ENCODE measurements at places on chromosomes 4 and X.

- DNase-seq, result peak; percentile 30
These were observed 665.6 kb upstream of the CPEB2 start for GRCh38 chr4:14336656-14337055.

DNA sequence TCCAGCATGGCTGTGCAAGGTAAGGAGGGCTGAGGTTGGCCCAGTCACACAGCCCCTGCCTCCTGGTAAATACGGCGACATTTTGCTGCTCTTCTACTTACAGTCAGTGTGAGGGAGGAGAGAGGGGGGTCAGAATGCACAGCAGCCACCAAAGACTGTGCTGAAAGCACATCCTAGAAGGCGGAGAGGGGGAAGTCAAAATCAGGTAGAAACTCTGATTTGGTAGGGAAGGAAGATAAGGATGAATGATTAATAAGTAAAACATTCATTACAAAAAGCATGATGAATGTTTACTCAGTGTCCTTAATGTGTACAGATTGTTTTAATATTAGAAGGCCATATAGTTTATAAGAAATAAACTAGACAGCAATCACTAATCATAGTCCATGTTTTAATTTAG is 57.5 kb downstream of the ADD1 start:
- no peak for DNase-seq

DNA sequence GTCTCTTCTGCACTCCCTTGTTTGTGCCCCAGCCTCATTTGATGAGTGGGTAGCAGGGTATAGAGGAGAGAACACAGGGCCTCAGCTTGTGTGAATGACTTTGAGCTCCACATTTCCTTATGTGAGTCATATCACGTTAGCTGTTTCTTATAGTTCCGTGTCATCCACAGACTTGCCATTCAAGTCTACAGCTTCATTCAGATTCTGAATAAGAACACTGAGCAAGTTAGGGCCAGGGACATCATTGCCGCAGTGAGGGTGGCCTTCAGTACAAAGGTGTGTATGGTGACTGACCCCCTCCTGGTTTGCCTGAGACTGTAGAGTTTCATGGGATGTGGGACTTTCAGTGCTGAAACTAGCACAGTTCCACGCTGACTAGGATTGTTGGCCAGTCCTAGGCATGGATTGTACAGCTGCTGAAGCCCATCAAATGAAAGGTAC is 23.6 kb downstream of the KLF3 start:
- DNase-seq, result no peak

- DNase-seq, result no peak
These were observed 2.8 kb downstream of the FIP1L1 start for GRCh38 chr4:53380221-53380620.

GRCh38 chrX:23999671-24000070 is 27.3 kb downstream of the KLHL15 start:
- no peak for DNase-seq

GRCh38 chr4:182507805-182508204 is 264.6 kb downstream of the TENM3 start:
- no peak for DNase-seq

GRCh38 chr4:155608225-155608885 is 58.3 kb upstream of the GUCY1A1 start:
- DNase-seq, result no peak

- DNase-seq, result no peak
These were observed 124.4 kb downstream of the TMA16 start for GRCh38 chr4:163618845-163619244.

DNA sequence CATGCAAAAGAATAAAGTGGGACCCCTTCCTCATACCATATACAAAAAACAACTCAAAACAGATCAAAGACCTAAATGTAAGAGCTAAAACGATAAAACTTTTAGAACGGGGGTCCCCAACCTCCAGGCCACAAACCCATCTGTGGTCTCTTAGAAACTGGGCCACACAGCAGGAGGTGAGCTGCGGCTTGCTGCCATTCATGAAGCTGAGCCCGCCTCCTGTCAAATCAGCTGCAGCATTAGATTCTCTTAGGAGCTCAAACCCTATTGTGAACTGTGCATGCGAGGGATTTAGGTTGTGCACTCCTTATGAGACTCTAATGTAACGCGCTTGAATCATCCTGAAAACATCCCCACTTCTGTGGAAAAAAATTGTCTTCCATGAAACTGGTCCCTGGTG is 7.0 kb upstream of the GATA1 start:
- no peak for DNase-seq

- DNase-seq, result no peak
These were observed 100.2 kb upstream of the GRIA3 start for GRCh38 chrX:123083924-123084323.

- no peak for DNase-seq
These were observed 108.3 kb upstream of the SLC4A4 start for GRCh38 chr4:71230271-71231128.

DNA sequence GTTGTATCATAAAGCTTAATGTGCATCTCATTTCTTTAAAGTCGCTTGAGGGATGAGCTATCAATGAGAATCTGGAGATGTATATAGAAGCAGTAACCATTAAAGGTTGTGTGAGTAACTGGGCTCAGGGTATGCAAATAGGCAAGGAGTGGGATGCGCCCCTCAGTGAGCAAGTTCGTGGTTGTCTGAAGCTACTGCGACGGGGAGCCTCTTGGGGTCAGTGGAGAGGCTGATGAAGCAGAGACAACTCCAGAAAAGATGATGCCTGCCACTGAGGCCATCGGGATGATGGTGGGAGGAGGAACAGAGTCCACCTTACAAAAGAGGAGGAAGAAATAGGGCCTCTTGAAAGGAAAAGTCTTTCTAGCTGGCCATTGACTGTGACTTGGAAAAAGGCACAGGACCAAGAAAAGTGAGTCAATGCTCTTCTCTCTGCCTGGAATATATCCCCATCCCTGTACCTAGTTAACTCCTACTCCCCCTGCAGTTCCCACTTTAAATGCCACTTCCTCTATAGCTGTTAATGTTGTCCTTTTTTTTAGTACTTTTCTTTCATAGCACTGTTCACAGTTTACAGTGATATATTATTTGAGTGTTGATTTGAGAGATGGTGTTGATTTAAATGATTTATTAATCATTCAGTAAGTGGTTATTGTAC is 51.4 kb upstream of the LSM6 start:
- DNase-seq, result peak; percentile 25

- peak; percentile 73 for DNase-seq
These were observed 4.6 kb upstream of the MAD2L1 start for GRCh38 chr4:120071192-120071795.

GRCh38 chrX:33211356-33212260 is at the start of gene DMD:
TSS of gene DMD (minus strand) at chrX:33211549. CDS start at chrX:33211312, 237 bp downstream.
- DNase-seq, result no peak

- DNase-seq, result no peak
These were observed 18.9 kb upstream of the TRIM2 start for GRCh38 chr4:153185331-153185852.

- no peak for DNase-seq
These were observed 67.1 kb upstream of the MYOZ2 start for GRCh38 chr4:119068529-119068962.

- no peak for DNase-seq
These were observed 106.6 kb upstream of the PDE5A start for GRCh38 chr4:119735165-119735651.

DNA sequence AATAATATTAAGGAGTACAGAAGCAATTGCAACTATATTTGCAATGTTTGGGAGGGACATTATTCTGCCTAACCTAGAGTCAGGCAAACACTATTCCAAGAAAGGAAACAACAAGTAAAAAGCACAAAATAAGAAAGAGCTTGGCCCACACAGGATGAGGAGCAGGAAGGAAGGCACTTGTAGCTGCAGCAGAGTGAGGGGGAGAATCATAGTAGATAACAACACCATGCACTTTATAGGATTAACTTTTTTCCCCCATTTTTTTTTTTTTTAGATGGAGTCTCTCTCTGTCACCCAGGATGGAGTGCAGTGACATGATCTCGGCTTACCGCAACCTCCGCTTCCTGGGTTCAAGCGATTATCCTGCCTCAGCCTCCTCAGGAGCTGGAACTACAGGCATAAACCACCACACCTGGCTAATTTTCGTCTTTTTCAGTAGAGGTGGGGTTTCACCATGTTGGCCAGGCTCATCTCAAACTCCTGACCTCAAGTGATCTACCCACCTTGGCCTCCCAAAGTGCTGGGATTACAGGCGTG is 10.3 kb upstream of the JCHAIN start:
- no peak for DNase-seq

- no peak for DNase-seq
These were observed 438.5 kb downstream of the INPP4B start for GRCh38 chr4:142407596-142407995.

- peak; percentile 8 for DNase-seq
These were observed 85.8 kb upstream of the PRPS1 start for GRCh38 chrX:107542500-107542899.

DNA sequence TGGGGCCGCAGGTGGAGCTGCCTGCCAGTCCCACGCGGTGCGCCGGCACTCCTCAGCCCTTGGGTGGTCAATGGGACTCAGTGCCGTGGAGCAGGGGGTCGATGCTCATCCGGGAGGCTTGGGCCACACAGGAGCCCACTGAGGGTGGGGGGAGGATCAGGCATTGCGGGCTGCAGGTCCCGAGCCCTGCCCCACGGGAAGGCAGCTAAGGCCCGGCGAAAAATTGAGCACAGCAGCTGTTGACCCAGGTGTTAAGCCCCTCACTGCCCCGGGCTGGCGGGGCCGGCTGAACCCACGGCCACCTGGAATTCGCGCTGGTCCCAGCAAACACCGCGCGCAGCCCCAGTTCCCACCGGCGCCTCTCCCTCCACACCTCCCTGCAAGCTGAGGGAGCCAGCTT is 26.1 kb downstream of the VCX2 start:
- no peak for DNase-seq

DNA sequence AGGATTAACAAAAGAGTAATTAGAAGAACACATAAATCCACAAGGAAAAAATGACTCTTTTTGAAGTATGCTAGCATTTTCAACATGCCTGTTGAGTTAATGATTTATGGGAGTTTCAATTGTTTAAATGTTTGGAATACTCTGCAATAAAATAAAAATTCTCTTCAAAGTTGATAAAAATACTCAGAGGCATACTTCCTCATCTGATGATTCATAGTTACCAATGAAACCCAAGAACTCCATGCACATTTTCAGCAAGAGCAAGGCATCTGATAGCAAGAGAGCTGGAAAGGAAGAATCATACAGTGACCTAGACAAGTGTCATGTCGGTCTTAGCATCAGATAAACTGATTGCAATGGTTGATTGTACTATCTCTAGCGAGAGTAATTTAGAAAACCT is 443.7 kb upstream of the ATOH1 start:
- DNase-seq, result no peak

DNA sequence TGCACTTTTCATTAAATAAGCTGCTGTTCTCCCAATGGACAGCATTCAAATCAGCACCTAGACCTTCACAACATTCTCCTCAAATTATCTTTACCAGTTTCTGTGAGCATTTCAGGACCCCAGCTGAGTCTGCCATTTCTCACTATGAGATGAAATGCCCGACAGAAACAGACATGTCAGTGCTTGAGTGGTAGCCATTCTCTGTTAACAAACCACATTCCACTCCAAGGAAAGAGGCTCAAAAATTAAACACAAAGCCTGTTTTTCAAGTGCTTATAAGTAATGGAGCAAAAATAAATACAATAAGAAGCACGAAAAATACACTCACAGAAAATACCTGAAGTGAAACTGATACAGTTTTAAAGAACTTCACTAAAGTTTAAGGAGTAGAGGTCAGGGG is 320.2 kb upstream of the PRPS2 start:
- DNase-seq, result no peak

DNA sequence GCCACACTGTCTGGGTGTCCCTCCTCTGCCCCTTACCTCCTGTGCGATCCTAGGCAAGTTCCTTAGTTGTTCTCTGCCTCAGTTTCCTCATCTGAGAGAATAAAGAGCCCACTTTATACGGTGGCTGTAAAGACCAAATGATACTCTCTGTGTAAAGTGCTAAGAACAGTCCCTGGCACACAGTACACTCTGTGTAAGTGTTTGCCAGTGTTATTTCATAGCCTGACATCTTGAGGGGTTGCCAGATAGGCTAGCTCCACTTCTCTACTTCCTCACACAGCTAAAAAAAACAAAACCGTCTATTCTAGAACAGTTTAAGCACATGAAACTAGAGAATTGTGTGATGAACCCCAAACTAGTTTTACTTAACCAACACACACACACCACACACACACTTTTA is 17.1 kb downstream of the SPON2 start:
- no peak for DNase-seq

DNA sequence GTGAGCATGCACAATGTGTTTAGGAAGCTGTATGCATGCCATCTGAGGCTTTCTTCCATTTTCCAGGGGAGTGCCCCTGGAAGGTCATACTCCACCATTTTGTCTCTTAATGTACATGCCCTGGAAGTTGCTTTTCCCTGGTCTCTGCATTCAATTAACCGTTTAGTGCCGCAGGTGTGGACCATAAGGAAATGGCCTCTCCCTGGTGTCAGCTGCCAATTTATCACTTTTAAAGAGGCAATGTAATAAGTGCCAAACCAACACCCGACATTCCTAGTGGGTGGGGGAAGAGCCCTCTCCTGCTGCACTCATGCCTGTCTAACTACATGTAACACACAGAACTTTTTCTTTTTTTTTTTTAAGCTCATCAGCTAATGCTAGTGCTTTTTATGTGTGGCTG is 7.1 kb upstream of the BST1 start:
- no peak for DNase-seq

- no peak for DNase-seq
These were observed 11.7 kb upstream of the TCEAL9 start for GRCh38 chrX:103344606-103345005.

DNA sequence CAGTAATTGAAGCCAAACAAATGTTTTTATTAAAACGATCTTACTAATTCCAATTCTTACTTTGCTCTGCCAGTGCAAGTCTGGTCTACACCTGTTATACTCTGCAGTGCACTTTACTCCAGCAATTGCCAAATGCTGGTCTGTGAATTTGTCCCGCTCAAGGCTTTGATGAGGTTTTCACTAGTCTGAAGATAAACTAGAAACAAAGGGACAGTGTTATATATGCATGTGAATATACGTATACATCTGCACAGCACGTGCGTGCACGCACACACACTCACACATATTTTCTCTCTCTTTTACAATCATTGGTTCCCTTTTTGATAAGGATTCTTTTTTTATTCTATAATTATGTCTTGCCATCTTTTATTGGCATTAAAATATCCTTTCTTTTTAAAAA is 88.5 kb upstream of the LCORL start:
- no peak for DNase-seq

DNA sequence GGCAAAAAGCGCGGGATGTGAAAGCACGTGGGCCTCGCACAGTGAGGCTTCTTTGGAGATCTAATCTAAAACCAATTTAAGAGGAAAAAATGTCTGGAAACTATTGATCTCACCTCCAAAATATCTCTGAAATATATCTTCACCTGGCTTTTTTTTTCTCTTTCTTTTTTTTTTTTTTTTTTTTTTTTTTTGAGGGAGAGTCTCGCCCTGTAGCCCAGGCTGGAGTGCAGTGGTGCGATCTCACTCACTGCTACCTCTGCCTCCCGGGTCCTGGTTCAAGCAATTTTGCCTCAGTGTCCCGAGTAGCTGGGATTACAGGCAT is 383 bp upstream of the ZMAT1 start:
- no peak for DNase-seq

Data from GM12865 (cell line).